CD8-positive, alpha-beta memory T cell (primary cell): ENCODE measurements at places on chromosomes 5 and 9. TPM values are rescaled to one million over a fixed set of nuclear protein-coding genes. Genes with fewer than 3 reads are reported as not detected.
A peak's percentile ranks its signal among the peaks of the same experiment; 100 is the strongest.

DNA sequence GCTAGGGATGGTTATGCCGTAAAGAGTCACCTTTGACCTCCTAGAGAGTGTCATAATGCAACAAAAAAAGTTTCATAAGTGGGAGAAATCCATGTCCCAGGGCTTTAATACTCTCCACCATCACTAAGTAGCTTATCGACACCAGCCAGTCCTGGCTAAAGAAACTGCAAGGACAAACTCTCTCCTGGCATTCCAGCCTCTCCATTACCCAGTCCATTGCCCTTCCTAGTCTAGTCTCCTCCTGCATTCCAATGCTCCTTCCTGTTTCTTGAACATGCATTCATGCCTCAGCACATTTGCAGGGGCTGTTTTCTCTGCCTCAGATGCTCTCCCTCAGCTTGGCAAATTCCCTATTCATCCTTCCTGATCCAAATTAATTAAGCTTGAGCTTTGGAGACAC is 364.1 kb downstream of the BRINP1 start:
- no peak for DNase-seq

- DNase-seq: no peak
These were observed 305.2 kb upstream of the NREP start for GRCh38 chr5:112062181-112062580.

DNA sequence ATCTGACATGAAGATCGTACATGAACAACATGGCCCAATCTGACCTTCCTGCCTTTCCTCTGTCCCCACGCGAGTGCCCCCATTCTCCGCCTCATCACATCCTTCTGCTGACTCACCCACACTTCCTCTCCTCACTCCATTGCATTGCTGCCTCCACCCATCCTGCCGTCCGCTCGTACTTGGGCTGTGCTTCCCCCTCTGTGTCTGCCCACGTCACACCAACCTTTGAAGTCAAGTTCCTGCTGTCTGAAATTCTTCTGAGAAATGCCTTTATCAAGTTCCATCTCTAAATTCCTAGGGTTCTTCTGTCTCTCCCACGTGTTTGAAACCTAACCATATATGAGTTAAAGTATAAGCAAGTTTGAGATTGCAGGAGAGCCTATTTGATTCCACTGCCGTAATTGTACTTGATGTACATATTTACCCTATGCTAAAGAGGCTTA is 18.0 kb upstream of the STARD4 start:
- DNase-seq: peak; percentile 90

GRCh38 chr9:126599047-126599650 is 14.6 kb upstream of the LMX1B start:
- DNase-seq: no peak

DNA sequence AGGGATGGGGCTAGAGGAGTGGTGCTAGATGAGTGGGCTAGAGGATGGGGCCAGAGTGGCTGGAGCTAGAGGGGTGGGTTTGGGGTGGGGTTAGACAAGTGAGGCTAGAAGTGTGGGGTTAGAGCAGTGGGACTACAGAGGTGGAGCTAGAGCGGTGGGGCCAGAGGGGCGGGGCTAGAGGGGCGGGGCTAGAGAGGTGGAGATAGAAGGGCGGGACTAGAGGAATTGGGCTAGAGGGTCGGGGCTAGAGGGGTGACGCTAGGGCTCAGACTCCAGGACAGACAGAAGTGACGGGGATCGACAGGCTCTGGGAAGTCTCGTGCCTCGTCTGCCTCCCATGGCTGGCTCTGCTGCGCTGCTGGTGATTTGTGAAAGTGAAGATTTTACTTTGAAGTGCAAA is 31.0 kb upstream of the TENT4A start:
- no peak for DNase-seq

DNA sequence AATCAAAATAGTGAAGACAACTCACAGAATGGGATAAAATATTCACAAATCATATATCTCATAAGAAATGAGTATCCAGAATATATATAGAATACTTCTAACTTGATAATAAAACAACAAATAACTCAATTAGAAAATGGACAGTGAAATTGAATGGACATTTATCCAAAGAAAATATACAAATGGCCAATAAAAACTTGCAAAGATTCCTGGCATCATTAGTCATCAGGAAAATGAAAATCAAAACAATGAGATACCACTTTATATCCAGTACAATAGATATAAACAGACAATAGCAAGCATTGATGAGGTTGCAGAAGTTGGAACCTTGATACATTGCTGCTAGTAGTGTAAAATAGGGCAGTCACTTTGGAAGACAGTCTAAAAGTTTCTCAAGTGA is 12.8 kb upstream of the TLR4 start:
- no peak for DNase-seq

DNA sequence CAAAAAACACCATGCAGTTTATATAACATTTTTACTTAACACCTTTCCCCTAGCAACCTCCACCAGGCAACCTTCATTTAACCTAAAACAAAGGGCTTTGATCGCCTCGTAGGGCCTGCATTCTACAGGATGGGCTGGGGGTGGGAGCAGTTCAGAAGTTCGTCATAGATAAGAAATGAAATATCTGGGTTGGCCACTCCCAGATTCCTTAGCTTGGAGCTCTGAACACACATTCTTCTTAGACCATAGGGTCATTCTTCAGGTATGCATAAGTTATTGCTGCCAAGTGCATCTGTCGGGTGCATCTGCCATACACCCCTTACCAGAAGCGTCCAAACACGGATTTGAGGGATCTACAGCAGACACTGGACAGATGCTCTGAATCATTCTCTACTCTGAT is 4.3 kb upstream of the SLC22A5 start:
- no peak for DNase-seq

DNA sequence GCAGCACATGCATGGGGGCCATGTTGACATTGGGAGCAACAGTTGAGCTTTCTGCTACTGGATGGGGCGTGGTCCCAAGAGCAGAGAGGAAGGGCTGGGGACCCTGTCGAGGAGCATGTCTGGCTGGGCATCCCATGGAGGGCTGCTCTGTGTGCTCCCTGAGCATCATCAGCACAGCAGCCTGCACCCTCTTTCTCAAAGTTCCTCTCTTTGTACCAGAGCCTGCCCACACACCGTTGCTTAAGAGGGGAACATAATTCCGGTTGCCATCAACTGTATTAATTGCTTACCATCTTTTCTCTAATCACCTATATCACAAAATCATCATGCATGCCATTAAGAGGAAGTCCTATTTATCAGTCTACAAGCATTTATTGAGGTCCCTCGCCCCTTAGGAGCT is 55.2 kb upstream of the DIRAS2 start:
- no peak for DNase-seq

GRCh38 chr9:108634204-108634603 is 221.6 kb downstream of the ACTL7B start:
- DNase-seq: no peak

DNA sequence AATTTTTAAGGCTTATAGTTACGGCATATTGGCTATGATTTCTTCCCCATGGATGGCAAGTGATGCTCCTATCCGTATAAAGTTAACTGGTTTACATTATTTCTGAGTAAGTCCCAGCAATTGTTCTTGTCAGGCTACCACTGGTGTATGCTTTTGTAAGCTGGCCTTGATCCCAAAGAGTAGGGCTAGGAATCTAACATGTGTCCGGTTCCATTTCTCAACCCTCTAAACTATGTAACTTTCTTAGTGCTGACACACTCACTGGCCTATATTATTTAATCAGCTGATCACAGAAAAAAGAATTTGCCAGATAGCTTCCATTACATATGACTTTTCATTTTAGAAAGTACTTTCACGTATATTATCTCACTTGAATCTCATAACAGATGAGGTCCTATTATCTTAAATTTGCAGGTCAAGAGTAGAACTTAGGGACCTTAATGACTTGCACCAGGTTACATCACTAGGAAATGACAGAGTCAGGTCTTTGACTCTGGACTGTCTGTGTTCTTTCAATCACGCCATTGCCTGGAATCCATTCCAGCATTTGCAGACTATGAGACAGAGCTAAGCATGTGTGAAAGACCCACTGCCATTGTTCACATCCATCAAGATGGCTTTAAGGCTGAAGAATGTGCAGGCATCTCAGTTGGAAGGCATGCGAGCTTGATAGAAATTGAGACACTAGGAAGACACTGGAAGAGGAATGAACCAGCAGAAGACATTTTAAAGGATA is 362.9 kb downstream of the ARRDC3 start:
- no peak for DNase-seq

- DNase-seq: no peak
These were observed 533.4 kb downstream of the PTPRD start for GRCh38 chr9:10079284-10079964.

DNA sequence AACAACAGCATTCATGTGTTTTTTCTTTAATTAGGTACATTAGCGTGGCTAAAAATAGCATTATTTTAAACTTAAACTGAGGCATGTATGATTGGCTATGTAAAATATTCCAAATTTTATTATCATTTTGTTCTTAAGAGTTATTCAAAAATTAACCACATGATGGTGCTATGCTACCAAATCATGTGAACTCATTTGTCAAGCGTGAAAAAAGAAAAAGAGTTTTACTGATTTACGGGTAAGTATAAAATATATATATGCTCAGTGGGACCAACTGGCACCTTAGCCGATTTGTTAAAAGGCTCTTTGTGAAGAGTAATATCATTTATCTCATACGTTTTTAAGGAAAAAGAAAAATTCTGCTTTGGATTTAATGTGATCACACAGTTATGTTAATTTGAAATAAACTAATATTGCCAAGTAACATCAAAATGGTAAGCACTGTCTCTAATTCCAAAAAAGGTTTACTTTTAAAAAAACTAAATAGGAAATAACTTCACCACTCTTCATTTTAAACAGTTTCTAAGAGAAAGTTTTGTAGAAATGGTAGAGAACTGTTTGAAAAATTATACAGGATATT is 1042.3 kb downstream of the CDH12 start:
- DNase-seq: no peak

GRCh38 chr5:43400082-43400481 is 12.1 kb downstream of the CCL28 start:
- DNase-seq: no peak

Gene SLC46A2
- total RNA-seq: not detected

Gene LRRC19
- total RNA-seq: not detected

Gene PCDHGB6
- 0.11 TPM for total RNA-seq

Gene PCDHGB5
- 0.22 TPM for total RNA-seq

Gene TAF11L5
- not detected for total RNA-seq

Gene KLHL9
- 16.3 TPM for total RNA-seq

Gene LPAR1
- total RNA-seq: not detected
